ENCODE measurements at places on chromosomes 1 and 21.

GRCh38 chr1:103160281-103160680 is 52.0 kb upstream of the COL11A1 start:
- DNase-seq = no peak

DNA sequence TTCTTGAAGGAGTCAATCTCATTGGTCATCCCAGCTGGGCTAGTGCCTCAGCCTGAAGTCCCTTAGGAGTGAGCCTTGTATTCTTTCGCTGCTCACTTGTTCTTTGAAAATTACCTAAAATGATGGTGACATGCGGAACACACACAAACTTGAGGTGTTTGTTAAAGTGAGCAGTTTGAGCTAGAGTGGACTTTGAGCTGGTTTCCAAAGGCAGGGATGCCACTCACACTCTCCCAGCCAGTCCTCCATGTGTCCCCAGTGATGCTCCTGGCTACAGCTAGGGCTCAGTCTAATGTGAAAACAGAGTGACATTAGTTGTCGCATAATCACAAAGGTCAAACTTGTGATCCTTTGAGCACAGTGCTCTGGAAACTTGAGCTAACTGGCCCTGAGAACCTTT is 84.3 kb downstream of the DTL start:
- no peak for DNase-seq

DNA sequence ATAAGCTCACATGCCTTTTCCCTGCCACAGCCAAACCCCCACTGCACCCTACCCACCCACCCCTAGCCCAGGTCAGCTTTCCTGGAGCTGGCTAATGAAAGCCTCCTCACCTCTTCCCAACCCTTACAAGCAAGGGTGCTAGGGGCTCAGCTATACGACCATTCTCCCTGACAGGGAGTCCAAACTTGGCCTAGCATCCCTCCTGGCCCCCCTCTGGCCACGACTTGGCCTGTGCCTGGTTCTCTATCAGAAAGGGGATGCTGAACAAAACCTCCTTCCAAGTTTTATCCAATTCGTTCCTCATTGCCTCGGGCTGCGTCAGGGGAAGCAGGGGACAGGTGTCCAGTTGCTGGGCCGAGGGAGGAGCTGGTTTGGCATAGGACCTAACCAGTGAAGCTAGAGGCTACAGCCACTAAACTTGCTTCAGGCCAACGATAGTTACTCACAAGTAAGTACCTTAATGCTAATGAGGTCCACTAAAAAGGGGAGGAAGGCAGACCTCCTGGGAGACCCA is 8.6 kb downstream of the TMEM81 start:
- no peak for DNase-seq

DNA sequence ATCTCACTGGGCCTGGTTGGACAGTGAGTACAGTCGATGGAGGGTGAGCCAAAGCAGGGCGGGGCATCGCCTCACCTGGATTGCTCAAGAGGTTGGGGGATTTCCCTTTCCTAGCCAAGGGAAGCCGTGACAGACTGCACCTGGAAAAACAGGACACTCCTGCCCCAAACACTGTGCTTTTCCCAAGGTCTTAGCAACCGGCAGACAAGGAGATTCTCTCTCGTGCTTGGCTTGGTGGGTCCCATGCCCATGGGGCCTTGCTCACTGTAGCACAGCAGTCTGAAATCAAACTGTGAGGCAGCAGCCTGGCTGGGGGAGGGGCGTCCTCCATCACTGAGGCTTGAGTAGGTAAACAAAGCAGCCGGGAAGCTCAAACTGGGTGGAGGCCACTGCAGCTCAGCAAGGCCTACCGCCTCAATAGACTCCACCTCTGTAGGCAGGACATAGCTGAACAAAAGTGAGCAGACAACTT is 11.3 kb downstream of the C1orf105 start:
- DNase-seq = no peak

DNA sequence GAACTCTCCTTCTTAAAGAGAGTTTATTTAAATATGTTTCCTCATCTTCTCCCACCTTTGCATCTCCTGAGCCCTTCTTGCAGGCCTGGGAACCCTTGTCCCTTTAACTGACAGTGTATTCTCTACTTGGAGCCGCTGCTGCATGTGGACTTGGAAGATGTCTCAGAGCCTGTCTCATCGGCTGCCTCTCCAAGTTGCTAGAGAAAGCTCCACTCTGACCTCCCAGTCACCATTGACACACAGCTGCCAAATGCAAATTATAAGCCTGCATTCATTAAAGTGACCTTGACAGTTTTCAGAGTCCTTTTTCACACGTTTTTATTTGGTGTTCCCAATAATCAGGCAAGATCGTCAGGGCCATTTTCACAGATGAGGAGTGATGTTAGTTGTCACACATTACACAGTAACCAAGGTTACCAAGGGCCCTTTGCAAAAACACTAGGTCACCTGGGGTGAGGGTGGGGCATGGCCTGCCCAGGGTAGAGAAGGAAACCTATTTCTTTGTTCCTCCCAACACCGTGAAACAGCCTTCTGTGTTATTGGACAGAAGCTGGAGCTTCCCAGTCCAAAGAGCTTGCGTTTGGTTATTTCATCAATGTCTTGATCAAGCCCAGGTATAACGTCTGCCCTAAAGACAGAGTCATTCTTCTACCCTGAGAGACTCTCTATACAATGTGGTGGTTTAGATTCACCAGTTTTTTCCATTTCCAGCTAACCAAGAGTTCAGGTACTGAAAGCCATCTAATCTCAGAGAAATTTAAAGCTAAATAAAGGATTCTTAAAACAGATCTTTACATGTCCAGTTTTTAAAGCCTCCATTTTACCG is 164.1 kb downstream of the GALNT2 start:
- no peak for DNase-seq

- no peak for DNase-seq
Measured at GRCh38 chr1:10680487-10680886, 116.0 kb downstream of the CASZ1 start.

- DNase-seq = no peak
Measured at GRCh38 chr21:16264319-16264718, 534.5 kb downstream of the USP25 start.

DNA sequence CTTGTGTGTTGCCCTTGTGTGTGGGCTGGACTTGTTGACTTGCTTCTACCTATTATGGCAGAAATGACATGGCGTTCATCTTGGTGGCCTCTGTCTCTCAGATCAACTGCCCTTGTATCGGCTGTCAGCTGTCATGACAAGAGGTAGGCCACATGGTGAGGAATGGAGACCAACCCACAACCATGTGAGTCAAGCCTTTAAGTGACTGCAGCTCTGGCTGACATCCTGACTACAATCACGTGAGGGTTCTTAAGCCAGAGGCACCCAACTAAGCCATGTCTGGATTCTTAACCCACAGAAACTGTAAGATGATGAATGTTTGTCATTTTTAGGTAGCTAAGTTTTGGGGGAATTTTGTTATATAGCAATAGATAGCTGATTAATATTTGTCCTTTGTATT is 82.1 kb downstream of the KCND3 start:
- DNase-seq = peak; percentile 15

GRCh38 chr1:210413951-210414350 is 85.2 kb downstream of the HHAT start:
- no peak for DNase-seq

GRCh38 chr1:2070800-2071530 is 20.8 kb downstream of the PRKCZ start:
- DNase-seq = no peak

GRCh38 chr1:87219141-87219540 is 109.5 kb upstream of the LMO4 start:
- DNase-seq = peak; percentile 17

DNA sequence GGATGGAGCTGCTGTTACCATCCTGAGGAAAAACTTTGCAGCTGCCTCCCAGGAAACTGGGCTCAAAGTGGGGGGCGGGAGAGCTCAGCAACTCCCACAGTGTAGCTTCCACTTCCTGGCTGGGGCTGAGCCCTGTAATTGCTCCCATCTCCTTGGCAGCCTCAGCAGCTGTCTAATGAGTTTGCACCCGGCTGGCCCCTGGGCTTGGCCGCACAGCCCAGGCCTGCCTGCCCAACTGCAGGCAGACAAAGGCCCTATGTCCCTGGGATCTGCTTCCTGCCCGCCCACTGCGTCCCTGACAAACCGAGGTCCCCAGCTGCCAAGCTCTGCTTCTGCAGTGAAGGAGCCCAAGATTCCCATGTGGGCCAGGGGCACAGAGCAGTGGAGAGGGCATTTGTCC is 30.1 kb downstream of the EDN2 start:
- no peak for DNase-seq

GRCh38 chr1:204093781-204094180 is 20.9 kb downstream of the SOX13 start:
- DNase-seq = no peak

DNA sequence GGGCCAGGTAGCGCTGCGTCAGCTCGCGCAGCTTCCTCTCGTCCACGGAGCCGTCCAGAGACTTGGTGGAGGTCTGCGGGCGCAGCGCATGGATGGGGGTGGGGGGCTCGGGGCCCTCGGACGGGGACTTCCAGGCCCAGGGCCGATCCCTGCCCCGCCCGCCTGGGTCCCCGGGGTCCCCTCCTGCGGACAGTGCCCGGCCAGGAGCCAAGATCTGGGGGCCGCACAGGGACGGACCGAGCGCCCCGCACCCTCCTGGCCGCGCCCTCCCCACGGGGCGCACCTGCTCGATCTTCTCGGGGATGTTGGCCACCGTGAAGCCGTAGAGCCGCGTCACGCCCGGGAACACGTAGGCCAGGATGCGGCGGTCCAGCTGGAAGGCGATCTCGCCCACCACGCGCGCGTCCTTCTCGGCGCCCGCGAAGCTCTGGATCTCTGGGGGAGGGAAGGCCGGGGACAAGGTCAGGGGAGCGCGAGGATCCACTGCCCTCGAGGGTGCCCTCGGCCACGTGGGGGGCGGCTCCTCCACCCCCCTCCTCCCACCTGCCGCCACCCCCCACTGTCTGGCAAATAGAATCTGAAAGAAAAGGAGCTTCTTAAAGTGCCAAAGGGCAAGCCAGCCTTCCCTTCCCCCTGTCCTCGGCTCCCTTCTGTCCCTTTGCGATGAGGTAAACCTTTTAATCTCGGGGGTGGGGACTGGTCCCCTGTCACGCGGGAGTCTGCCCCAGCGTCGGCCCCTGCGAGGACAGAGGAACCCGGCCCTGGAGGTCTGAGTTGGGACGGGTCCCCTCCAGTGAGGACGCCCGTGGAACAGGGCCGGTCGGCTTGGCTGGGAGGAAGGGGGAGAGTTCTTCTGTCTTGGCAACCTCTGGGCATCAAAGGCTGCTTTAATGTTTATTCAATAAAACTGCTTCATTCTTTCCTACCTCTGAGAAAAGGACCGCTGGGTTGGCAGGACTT is 6.5 kb upstream of the FTCD start:
- DNase-seq = no peak

DNA sequence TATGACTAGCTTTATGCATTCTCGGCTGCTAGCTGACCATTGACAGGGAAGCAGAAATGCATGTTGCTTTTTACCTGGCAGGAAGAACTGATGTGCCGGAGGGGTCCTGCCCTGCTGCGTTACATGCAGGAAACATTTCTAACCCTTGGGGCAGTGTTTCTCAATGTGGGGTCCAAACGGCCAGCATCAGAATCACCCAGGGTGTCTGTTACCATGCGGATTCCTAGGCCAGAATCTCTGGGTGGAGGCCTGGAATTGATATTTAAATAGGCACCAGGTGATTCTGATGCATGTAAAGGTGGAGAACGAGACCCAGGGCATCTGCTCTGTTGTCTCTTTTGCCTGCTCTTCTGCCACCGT is 182.7 kb downstream of the PCP4 start:
- DNase-seq = no peak

DNA sequence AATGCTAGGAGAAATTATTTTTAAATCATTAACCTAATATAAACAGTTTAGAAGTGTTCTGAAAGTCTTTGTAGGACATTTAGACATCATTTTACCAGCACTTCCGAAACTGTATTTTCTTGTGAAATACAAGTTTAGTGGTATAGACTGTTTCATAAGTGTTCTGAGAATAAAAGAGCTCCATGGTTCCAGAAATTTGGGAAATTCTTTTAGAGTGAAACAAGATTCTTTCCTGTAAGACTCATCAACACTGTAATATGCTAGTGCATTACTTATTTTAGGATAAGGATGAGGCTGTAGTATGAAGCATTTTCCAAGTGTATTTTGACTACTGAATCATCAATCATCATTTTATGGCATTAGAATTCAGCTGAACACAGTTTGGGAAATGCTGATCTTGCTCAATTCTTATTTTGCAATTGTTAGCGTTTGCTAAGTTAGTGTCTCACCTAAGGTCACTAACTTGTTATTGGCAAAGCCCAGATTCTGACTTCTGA is 73.4 kb downstream of the CEP350 start:
- DNase-seq = no peak

GRCh38 chr1:183206538-183207122 is 20.6 kb downstream of the LAMC2 start:
- no peak for DNase-seq

DNA sequence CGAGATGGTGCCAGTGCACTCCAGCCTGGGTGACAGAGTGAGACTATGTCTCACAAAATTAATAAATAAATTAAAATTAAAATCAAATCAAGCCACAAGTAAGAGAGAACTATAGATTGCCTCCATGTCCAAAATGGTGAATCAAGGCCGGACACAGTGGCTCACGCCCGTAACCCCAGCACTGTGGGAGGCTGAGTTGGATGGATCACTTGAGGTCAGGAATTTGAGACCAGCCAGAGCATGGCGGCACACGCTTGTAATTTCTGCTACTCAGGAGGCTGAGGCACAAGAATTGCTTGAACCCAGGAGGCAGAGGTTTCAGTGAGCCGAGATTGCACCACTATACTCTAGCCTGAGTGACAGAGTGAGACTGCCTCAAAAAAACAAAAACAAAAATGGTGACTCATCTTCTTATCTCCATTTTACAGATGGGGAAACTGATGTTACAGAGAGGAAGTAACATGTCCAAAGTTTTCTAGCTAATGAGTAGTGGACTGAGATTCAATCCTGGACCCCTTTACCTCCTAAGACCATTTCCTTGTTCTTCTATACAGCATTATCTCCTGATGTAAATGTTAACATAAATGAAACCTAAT is 99.0 kb upstream of the HNRNPU start:
- DNase-seq = peak; percentile 33

GRCh38 chr1:15764269-15764764 is 5.7 kb downstream of the FBLIM1 start:
- DNase-seq = no peak

GRCh38 chr1:1137256-1138045 is 21.6 kb upstream of the C1orf159 start:
- DNase-seq = peak; percentile 68

DNA sequence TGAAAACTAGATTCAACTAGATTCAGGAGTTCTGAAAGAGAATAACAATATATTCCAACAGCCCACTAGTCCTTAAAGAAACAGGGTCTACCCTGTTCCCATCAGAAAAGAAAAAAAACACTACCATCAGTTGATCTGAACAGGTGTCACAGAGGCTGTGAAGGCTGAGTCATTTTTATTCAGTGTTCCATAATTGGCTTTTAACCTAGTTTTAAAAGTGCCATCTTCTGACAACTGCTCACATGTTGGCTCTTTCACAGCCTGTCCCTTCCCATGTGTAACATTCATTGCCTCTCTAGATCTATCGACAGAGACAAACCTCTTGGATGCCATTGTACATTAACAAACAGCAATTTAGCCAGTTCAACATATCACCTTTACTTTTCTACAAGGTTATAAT is 243.7 kb downstream of the TBX15 start:
- no peak for DNase-seq
